ENCODE measurements at places on chromosomes 6 and 20.

- no peak for DNase-seq
These were observed 136.0 kb upstream of the CNR1 start for GRCh38 chr6:88301888-88302768.

- DNase-seq: no peak
These were observed 29.5 kb downstream of the NAPB start for GRCh38 chr20:23391707-23392310.

DNA sequence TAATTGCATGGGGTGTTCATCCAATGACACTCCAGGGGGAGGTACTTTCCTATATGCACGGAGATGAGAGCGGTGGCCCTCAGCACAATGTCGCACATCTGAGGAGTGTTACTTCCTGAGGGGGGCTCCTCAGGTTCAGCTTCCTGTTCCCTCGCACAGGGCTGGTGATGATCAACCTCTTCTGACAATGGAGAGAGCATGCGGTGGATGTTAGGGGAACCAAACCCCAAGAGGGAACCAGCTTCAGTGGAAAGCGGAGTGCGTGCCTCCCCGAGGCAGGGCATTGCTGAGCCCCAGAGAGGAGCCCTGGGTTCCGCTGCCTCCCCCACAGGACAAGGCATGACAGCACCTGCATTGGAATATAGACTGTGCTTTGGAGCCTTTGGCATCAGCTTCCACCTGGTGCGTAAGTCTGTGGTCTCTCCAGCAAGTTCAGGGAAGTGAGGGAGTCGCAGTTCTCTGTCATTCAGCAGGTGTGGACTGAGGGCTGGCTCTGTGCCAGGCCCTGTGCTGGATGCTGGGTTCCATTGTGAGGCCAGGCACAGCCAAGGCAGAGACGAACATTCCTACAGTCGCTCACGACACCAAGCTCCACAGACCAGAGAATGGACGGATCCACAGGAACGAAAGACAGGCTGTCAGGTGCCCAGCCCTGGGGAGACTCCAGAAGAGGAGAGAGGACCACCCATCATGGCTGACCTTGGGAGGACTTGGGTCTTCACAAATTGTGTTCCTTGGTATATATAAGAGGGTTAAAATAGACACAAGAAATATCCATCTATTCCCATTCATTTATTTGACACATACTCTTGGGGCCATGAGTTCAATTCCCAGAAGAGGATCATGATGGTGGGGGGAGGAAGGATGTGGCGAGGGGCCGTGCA is 3.9 kb upstream of the ZNF831 start:
- no peak for DNase-seq

- no peak for DNase-seq
These were observed 241.5 kb upstream of the RNF24 start for GRCh38 chr20:4256874-4257273.

DNA sequence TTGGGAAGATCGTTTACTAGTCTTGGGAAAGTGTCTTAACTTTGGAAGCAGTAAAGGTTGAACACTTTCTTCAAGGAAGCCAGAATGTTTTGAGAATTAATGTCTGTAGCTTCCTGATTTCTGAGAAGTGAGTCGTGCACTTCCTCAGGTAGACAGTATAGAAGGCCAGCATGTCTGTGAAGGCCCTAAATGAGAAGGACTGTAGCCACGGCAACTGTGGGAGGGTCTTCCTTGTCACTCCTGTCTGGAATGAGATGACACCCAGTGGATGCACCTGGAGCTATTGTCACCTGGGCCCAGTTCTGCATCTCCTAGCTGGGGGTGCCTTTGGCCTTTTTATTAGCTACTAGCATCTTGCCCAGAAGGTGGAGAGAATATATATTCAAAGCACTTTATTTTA is 8.8 kb downstream of the STX16 start:
- no peak for DNase-seq

DNA sequence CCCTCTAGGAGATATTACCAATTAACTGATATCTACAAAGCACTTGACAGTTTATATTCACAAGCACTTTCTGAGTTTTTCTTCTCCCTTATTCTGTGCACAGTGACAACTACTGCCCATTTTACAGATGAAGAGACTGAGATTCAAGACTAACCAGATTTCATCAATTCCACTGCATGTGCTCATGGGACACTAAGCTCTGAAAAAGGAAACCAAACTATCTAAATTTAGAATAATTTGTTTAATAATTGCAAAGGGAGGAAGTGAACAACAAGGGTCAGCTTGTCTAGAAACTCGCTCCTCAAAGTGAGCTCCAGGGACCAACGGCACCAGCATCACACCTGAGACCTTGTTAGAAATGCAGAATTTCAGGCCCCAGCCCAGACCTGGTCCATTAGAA is 50.8 kb upstream of the MYLIP start:
- DNase-seq: no peak

DNA sequence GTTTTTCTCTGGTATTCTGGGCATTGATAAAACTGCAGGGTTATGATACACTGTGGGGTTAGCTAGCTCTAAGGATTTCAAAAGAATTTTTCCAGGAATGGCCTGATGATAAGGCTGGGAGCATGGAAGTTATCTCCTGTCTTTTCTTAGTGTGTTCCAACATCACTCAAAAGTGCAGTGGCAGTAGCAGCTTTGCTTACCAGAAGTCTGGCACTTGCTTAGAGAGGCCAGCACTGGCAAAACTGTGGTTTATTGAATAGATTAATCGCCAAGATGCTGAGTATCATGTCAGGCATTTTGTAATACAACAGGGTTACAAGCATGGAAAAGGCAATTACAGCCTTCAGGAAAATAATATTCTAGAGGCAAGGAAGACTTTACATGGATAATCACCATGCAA is 719.5 kb upstream of the GJE1 start:
- DNase-seq: no peak

DNA sequence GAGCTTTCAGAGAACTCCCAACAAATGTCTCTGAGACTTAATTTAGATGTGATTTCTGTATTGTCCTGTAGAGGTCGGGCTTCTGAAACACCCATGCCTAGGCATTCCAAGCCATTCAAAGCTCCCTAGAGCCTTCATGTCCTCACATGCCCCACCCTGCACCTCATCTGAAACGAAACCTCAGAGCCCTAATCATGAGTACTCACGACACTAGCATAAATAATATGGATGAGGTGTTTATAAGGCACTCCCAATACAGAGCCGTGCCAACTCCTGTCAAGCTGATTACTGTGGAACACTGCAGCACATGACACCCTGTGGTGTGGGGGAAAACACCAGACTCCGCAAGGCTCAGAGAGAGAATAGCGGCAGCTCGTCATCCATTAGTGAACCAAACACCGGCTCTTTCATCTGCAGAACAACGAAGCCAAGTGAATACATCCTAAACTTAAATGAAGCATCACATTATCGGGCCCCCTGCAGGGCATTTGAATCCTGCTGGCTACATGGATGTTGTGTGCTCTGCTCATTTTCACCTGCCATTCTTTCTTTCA is 83.8 kb downstream of the FNDC1 start:
- DNase-seq: no peak

GRCh38 chr6:158218467-158218866 is 50.3 kb downstream of the GTF2H5 start:
- no peak for DNase-seq

DNA sequence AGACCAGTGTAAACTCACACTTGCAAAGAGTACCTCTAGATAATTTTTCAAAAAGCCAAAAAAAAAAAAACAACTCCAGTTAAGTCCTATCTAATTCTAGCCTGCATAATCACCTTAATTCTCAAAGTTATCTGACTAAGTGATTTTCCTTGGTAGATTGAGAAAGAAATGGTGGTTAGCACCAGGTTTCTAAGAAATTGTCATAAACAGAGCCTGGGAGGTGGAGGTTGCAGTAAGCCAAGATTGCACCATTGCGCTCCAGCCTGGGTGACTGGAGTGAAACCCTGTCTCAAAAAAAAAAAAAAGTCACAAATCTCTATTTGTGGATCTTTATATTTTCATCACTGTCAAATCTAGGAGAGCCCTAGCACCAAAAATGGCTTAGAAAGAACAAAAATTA is 8.9 kb downstream of the FBXO5 start:
- no peak for DNase-seq

GRCh38 chr6:166907373-166907841 is 48.9 kb downstream of the RNASET2 start:
- DNase-seq: no peak

GRCh38 chr6:164114651-164115050 is 700.1 kb downstream of the QKI start:
- DNase-seq: no peak

GRCh38 chr6:33950472-33950881 is 146.7 kb upstream of the MLN start:
- DNase-seq: no peak

GRCh38 chr6:72952808-72953630 is 272.3 kb downstream of the KHDC1L start:
- DNase-seq: no peak

DNA sequence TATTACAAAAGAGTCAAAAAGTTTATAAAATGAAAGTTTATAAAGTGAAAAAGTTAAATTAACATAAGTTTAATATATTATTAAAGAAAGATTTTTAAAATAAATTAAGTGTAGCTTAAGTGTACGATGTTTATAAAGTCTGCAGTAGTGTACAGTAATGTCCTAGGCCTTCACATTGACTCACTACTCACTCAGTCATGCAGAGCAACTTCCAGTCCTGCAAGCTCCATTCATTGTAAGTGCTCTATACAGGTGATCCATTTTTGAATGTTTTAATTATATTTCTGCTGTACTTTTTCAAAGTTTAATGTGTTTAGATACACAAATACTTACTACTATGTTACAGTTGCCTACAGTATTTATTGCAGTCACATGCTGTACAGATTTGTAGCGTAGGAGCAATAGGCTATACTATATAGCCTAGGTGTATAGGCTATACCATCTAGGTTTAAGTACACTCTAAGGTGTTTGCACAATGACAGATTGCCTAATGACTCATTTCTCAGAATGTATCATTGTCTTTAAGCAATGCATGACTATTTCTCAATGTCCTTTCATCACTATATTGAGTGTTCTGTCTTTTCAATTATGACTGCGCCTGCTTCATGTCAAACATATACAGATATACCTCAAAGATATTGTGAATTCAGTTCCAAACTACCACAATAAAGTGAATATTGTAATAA is 1110.3 kb upstream of the MAP3K7 start:
- no peak for DNase-seq

- DNase-seq: peak; percentile 7
These were observed at the start of gene TPMT for GRCh38 chr6:18154507-18155149. Gene TPMT (minus strand): TSS chr6:18155077. CDS start chr6:18149127, 5,950 bp downstream.

GRCh38 chr6:39879535-39879934 is 54.7 kb downstream of the MOCS1 start:
- DNase-seq: no peak

GRCh38 chr6:55676736-55677135 is 97.7 kb upstream of the HMGCLL1 start:
- DNase-seq: no peak

DNA sequence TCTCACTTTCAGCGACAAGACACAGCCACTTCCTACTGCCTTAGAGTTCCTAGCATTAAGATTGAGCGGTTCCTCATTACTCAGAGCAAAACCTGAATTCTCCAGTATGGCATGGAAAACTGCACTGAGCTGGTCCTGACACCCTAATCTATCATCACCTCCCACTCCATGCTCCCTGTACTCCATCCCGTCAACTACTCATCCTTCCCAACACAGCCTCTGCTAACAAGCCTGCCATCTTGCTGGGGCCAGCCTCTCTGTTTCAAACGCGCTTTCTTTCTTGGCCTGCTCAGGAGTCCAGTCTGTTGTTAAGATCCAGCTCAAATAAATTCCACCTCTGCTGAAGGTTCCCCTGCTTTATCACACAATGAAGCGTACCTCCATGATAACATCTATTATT is 12.0 kb downstream of the PRKN start:
- DNase-seq: no peak

DNA sequence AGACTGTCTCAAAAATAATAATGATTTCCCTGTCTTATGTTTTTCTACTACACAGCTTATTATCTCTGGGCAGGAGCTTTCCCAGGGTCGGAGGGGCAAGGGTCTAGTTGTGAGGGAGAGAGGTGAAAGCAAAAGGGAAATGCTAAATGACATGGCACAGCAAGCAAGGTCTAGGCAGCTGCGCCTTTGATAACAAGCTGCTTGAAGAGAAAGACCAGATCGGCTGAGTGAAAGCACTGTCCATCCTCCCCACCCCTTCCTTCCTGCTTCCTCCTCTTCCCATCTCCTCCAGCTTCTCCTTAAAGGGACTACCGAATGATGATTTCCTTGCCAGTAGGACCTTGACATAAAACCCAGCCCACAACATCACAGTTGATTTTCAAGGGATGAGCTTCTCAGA is 158.1 kb upstream of the AKAP12 start:
- no peak for DNase-seq

DNA sequence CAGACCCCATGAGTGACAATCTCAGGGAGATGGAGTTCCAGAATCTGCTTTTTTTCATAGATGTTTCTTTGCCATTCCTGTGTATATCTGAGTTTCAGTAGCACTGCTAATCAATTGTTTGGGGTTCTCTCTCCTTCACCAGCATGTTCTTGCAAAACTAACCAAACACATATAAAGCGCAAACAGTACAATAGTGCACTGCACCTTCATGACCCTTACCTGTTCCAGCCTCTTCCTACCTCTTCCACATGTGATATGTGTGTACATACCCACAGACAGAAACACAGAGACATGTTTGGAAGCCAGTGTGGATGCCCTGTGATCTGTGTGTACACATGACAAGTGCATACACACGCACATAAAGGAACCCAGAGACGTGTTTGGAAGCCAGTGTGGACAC is 1.8 kb upstream of the CEP43 start:
- no peak for DNase-seq

GRCh38 chr6:159163901-159164370 is 5.3 kb upstream of the FNDC1 start:
- DNase-seq: peak; percentile 89

Data from muscle of arm (tissue), 14 donors.